Gastrocnemius medialis (tissue), 4 donors: ENCODE measurements at places on chromosomes 1 and 21. TPM values are rescaled to one million over a fixed set of nuclear protein-coding genes. Genes with fewer than 3 reads are reported as not detected.

Gene TRIM67
- not detected for total RNA-seq

Gene AADACL3
- not detected for total RNA-seq

Gene PCAT6
- 4.3 TPM for total RNA-seq

Gene ANKRD65
- total RNA-seq: 0.16 TPM

Gene DNASE2B
- 2.0 TPM for total RNA-seq

Gene ITLN2
- total RNA-seq: not detected

Gene SLC6A17
- not detected for total RNA-seq

Gene ERICH3
- not detected for total RNA-seq

Gene FYB2
- 14.2 TPM for total RNA-seq

- DNase-seq: no peak
These were observed 958 bp downstream of the NFYC start for GRCh38 chr1:40692429-40692895.

DNA sequence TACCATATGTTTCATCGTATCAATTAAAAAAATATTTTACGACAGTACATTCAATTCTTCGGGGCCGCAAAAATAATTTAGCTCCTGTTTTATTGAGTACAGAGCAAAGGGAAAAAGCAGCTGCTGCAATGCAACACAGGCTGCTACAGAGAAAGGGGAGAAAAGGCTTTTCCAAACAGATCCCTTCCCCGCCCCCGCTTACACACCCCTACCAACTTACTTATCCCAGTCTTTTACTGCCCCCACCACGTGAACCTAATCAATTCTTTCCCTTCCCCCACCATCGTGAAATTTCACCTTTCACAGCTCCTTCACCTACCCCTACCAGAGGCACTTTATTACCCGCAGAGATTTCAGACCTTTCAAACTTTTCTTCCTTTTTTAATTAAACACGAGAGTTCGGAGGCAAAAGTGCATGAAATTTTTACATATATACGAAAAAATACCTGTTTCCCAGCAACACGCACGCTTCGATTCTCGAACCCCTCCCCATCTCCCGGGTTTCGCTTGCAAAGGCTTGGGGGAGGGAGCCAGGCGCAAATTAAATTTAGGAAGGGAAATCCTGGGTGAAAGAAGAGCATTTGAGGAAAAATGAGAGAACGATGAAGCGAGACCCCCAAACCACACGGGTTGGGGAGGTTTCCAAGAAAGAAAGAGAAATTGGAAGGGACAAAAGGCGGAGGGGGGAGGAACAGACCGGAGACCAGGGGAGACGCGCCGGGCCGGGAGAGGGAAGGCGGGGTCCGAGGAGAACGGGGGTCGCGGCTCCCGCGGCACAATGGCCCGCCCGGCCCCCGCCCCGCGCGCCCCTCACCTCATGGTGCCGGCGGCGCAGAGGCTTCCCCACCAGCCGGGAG, 823 bp downstream of the ENAH start:
- DNase-seq: no peak

- peak; percentile 20 for DNase-seq
These were observed 168.1 kb downstream of the DUSP10 start for GRCh38 chr1:221573756-221574155.

DNA sequence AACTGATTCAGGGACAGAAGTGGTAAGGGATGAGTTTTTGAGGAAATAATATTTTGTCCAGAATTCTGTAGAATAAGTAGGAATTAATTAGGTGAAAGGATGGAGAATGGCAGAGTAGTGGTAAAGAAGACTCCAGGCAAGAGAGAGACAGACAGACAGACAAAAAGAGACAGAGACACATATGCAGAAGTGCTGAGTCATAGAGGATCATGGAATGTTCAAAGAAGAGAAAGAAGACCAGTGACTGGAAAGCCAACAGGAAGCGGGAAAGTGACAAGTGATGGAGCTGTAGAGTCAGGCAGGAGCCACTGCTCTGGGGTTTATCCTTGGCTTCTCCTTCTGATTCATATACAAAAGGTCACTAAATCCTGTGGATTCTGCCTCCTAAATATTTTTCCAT, 85.9 kb downstream of the UROD start:
- DNase-seq: no peak

DNA sequence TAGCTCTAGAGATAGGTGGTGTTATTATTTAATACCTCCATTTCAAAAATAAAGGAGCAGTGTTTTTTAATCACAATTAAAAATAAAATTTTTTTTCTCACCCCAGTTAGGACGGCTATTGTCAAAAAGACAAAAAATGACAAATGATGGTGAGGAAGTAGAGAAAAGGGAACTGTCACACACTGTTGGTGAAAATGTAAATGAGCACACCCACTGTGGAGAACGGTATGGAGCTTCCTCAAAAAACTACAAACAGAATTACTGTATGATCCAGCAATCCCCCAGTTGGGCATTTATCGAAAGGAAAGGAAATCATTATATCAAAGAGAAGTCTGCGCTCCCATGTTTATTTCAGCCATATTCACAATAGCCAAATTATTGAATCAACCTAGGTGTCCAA, 148.7 kb upstream of the NR5A2 start:
- no peak for DNase-seq

GRCh38 chr1:155016231-155016831, 13.7 kb downstream of the ZBTB7B start:
- peak; percentile 39 for DNase-seq

DNA sequence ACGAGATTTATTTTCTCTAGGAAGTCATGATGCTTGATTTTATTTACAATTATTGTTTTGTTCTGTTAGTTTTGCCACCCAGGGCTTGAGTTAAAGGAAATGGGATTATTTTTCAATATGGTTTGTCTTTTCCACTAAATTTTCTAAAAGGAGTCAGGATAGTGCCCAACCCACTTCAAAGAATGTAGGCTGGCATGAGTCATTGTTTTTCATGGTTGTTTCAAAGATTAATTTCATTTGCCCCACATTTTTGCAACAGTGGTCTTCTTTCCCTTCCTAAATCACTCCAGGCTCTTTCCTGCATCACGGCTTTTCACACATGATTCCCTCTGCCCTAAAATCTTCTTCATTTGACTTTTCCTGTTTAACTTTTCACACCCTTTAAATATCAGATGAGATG, 2.5 kb downstream of the SLAMF6 start:
- DNase-seq: no peak

DNA sequence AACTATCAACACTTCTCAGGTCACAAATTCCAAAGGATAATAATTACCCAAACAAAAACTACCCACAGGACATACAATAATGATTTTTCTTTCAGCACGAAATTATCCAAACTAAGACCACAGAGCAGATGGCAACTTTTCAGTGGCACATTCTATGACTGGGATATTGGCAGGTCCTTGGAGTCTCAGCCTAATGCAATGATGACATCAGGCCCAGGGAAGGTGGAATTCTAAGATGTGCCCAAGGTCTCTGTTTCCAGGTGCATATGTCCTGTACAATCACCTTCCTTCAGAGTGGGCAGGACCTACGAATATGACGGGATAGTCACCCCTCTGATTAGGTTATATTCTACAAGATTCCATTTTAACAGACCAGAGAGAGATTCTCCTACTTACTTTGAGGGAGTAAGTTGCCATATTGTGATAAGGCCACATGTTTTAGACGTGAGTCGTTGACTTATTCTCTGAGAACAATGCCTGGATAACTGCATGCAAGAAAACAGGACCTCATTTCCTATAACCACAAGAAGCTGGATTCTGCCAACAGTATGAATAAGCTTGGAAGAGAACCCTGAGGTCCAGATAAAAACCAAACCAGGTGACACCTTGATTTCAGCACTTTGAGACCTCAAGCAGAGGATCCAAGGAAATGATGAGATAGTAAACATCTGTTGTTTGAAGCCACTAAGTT, 69.9 kb downstream of the ZC3H11B start:
- DNase-seq: no peak

DNA sequence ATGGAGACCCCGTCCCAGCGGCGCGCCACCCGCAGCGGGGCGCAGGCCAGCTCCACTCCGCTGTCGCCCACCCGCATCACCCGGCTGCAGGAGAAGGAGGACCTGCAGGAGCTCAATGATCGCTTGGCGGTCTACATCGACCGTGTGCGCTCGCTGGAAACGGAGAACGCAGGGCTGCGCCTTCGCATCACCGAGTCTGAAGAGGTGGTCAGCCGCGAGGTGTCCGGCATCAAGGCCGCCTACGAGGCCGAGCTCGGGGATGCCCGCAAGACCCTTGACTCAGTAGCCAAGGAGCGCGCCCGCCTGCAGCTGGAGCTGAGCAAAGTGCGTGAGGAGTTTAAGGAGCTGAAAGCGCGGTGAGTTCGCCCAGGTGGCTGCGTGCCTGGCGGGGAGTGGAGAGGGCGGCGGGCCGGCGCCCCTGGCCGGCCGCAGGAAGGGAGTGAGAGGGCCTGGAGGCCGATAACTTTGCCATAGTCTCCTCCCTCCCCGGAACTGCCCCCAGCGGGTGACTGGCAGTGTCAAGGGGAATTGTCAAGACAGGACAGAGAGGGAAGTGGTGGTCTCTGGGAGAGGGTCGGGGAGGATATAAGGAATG, 505 bp downstream of the LMNA start:
- DNase-seq: peak; percentile 49

DNA sequence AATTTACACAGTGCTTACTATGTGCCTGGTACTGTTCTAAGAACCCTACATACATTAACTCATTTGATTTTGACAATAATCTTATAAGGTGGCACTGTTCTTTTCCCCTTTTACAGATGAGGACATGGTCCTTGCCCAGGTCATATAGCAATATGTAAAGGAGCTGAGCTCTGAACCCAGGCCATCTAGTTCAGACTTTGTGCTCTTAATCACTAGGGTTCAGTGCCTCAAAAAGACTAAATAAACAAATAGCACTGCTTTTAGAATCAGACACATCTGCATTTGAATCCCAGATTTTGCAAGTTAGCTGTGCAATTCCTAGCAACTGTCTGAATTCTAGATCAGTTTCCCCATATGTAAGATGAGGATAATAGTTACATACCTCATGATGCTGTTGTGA, 8.7 kb upstream of the BCAR3 start:
- DNase-seq: no peak

GRCh38 chr1:92952714-92953113, 8.5 kb downstream of the DIPK1A start:
- no peak for DNase-seq

DNA sequence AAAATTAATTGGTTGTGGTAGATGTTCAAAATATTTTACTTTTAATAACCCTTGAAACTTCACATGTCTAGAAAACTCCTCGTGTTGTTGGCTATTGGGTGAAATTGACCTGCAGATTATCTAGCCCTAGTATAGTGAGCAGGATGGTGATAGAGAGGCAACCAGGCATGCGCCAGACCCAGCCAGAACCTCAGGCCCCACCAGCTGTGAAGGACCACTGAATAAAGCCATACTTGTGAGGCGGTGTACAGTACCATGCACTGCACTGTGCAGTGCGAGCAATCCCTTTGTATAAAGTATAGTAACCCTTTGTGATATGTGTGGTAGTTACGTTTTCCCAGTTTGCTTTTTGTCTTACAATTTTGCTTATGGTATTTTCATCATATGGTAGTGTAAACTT, 8.5 kb downstream of the TTF2 start:
- no peak for DNase-seq

GRCh38 chr1:23638786-23639241, 52.8 kb upstream of the RPL11 start:
- no peak for DNase-seq

GRCh38 chr1:149962736-149963135, 26.1 kb upstream of the MTMR11 start:
- no peak for DNase-seq

DNA sequence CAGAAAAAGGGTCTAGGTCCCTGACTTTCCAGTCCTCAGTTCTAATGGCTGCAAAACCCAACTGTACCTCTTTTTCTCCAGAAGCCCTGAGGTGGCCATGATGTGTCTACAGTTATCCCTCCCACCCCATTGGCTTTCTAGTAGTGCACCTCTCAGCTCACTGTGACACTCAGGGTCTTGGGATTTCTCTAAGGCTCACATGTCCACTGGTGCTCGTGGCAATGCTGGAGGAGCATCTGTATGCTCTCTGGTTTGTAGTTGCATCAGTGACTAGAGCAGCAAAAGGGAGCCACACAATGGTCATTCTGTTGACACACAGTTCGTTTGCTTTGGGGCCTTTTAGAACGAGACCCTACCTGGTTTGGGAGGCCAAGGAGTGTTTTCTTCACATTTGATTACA, 81.6 kb upstream of the SYT6 start:
- no peak for DNase-seq

DNA sequence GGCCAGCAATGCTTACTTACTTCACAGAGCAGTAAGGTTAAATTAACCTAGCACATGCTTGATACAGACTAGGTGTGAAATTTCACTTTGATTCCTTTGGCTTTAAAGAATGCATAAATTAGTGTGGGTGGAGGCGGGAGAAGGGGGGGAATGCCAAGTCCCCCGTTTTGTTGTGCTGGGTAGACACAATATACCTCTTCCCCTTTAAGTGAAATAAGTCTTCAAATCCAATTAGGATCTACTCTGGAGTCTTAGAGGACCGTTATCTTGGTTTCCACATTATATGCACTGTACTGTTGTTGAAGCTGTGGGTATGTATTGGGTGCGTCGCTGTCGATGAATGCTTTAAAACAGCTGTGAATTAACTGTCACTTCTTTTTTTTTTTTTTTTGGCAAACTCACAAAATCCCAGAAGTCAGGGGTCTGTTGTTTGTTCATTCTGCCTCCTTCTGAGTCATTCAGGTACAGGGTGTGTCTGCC, 1.6 kb upstream of the S1PR1 start:
- DNase-seq: no peak

- no peak for DNase-seq
These were observed 18.7 kb downstream of the AK4 start for GRCh38 chr1:65166572-65167305.

- no peak for DNase-seq
These were observed 31.0 kb downstream of the TNNT2 start for GRCh38 chr1:201346337-201346939.

- DNase-seq: no peak
These were observed 297.8 kb downstream of the RRAGC start for GRCh38 chr1:38561725-38562124.

DNA sequence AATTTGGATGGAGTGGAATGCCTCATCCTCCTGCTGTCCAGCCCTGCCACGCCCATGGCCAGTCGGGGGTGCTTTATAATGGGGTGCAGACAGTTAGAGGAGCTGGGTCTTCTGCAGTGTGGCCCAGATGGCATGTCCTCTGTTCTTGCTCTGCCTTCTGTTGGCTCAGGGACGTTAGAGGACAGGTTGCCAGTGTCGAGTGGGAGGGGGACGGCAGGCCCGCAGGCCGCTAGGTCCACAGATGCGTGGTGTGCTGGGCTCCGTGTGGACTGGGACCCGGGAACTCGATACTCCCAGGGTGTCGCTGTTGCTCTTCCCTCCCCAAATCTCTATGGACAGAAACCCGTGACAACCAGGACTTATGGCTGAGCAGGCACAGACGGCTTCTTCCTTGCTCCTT, 33.3 kb downstream of the SIM2 start:
- no peak for DNase-seq
